ENCODE measurements at places on chromosomes 4 and X.

- no peak for DNase-seq
These were observed 17.7 kb downstream of the SMS start for GRCh38 chrX:21958187-21958586.

DNA sequence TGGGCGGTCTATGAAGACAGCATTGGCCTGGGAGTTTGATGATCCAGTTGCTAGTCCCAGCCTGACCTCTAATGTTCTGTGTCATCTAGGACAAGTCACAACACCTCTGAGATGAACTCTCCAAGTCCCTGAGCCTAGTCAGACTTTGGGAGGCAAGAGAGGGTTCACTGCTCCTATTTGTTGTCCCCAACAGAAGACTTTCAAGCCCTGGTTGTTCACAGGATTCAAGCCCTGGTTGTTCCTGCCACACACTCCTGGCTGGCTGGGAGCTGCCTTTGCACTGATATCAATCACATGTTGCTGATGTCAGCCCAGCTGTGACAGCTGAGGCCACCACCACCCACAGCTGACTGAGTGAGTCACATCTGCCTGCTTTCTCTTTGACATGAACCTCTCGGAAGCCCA lies 253.2 kb upstream of the RASGEF1B start:
- DNase-seq: no peak

GRCh38 chr4:119227690-119228089 lies 15.2 kb downstream of the USP53 start:
- DNase-seq: no peak

GRCh38 chr4:77375866-77376607 lies 219.0 kb downstream of the CCNG2 start:
- no peak for DNase-seq

- DNase-seq: no peak
These were observed 62.8 kb downstream of the UCHL1 start for GRCh38 chr4:41319553-41319952.

GRCh38 chr4:151197247-151197646 lies 79.7 kb upstream of the PRSS48 start:
- no peak for DNase-seq

- DNase-seq: no peak
These were observed 297.5 kb downstream of the ADAM29 start for GRCh38 chr4:175215657-175216056.

Data from NCI-H1436 (cell line).